ENCODE measurements at places on chromosomes 6 and 20.
A peak's percentile ranks its signal among the peaks of the same experiment; 100 is the strongest.

DNA sequence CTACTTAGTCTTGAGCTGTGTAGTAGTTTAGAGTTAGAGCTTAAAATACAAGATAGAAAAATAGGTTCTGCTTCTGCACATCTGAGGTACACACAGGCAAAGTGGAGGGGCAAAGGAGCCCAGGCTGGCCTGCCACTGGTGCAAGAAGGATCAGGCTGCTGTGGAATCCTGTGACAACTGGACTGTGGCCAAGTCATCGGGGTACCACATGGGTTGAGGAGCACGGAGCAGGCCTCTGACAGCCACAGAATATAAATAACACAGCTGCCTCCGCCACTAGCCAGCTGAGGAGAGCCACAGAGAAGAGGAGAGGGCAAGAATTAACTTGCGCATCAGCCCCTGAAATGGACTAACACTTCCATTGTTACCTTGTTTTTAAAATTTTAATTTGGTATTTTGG is 206.0 kb upstream of the MARCKS start:
- DNase-seq, result peak; percentile 22

- DNase-seq, result no peak
Observed at GRCh38 chr6:4751823-4752464, 24.3 kb upstream of the CDYL start.

DNA sequence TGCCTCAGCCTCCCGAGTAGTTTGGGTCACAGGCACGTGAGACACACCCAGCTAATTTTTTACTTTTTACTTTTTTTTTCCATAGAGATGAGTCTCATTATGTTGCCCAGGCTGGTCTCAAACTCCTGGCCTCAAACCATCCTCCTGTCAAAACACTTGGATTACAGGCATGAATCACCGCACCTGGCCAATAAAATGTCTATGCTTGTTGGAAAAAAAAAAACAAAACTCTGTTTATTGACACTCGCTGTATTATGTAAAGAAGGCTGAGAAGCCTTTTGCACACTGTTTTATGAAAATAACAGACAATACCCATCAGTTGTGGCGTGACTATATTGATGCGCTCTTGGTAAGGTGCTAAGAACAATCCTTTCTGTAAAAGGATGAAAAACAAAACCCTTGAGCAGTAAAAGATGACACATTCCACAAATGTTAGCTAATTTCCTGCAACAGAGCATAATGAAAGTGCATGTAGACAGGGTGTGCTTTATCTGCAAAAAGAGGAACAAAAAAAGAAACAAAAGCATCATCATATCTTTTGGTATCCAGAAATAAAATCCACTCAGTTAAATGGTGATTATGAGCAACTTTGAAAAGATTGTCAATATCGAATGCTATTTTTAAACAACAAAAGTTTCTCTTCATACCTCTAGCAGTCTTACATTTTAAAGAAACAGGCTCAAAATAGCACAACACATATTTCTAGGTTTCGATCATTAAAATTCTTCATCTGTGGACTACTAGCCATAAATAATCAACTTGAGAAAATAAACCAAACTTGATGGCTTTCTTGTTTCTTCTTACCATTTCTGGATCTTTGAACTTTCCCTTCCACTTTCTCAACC is 108.3 kb upstream of the PHACTR1 start:
- no peak for DNase-seq

DNA sequence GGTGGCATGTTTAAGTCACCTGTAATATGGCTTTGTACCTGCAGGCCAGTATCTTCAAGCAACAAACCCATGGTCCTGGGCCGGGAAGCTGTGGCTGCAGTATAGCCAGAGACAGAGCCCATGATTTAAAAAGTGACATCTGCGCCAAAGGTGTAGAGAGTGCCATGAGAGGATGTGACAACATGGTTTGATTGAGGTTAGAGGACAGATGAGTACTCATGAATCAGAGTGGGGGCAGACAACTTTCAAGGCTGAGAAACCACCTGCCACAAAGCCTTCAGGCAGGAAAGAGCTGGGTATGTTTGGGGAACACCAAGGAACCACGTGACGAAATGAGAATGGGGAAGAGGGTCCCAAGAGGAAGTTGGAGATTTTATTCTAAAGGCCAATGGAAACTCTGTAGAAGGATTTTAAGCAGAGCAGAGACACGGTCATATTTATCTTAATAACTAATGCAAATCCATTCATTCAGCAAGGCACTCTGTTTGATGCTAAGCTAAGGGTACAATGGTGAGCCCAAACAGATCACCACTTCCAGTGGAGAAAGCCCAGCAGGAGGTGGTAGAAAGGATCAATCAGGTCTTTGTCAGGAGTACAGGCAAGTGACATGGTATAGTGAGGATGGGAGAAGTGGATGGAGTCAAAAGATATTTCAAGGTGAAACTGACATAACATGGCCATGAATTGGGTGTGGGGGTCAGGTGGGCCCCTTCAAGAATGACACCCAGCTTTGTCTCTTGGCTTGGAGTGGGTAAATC is 3.4 kb upstream of the MICAL1 start:
- peak; percentile 33 for DNase-seq

DNA sequence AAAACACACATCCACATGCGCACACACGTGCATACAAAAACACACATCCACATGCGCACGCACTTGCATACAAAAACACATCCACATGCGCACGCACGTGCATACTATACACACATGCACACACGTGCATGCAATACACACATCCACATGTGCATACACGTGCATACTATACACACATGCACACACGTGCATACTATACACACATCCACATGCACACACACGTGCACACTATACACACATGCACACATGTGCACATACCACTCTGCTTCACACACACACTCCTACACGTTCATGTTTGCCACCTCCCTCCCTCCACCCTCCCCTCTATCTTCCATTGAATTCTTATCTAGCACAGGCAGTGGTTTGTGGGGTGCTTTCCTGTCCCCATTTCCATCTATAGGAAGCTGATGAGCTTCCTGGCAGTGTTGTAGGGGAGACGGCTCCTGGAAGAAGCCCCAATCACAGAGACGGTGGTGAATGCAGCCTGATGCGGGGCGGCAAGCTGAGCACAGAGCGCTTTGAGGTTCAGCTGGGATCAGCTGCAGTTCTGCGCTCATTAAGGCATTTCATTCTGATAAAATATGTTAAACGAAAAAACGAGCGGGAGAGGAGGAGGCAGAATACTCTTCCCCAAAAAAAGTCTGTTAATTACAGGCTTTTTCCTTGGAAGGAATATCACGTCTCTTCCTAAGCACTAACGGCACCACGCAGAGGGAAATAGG is 287.7 kb downstream of the TAF4 start:
- DNase-seq, result no peak

- DNase-seq, result no peak
Observed at GRCh38 chr6:15023448-15023847, 222.4 kb upstream of the JARID2 start.

- no peak for DNase-seq
Observed at GRCh38 chr6:101614774-101615173, 221.3 kb downstream of the GRIK2 start.

DNA sequence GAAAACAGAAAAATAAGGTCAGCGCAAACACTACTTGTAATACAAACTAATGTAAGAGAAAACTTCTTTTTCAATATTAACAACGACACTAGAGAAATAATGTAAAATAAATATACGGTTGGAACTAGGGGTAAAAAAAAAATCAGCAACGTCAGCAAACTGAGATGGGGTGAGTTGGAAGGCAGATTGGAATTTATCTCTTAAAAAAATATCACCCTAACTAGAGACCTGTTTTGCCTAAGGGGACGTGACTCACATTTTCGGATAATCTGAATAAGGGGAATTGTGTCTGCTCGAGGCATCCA is 705 bp upstream of the UTRN start:
- DNase-seq, result no peak

DNA sequence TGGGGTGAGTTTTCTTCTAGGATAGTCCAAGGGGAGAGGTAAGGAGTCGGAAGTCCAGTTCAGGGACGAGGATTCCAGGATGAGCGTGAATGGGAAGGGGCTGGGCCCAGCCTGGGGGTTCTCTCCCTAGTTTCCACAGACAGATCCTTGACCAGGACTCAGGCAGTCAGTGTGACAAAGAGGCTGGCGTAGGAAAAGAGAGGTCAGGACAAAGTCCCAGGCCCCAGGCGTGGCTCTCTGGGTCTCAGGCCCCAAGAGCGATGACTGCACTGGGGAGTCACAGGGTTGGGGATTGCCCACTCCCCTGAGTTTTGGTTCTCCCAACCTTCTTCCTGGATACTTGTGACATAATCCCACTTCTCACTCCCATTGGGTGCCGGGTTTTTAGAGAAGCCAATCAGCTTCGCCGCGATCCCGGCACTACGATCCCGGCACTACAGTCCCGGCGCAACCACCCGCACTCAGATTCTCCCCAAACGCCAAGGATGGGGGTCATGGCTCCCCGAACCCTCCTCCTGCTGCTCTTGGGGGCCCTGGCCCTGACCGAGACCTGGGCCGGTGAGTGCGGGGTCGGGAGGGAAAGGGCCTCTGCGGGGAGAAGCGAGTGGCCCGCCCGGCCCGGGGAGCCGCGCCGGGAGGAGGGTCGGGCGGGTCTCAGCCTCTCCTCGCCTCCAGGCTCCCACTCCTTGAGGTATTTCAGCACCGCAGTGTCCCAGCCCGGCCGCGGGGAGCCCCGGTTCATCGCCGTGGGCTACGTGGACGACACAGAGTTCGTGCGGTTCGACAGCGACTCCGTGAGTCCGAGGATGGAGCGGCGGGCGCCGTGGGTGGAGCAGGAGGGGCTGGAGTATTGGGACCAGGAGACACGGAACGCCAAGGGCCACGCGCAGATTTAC is 46.2 kb upstream of the TRIM26 start:
- DNase-seq, result peak; percentile 67

- no peak for DNase-seq
Observed at GRCh38 chr6:5499644-5500306, 238.5 kb downstream of the FARS2 start.
